Activated CD8-positive, alpha-beta memory T cell treated with anti-CD3 and anti-CD28 coated beads, Interleukin-2, amount 10 ng/mL, durations not matched to agents 7 days and 5 days (primary cell): ENCODE measurements at places on chromosomes 16 and 17. TPM values are rescaled to one million over a fixed set of nuclear protein-coding genes. Genes with fewer than 3 reads are reported as not detected.
A peak's percentile ranks its signal among the peaks of the same experiment; 100 is the strongest.

- no peak for DNase-seq
Measured at GRCh38 chr16:65102326-65102725, 19.5 kb downstream of the CDH11 start.

GRCh38 chr16:77304877-77305276, 105.7 kb downstream of the SYCE1L start:
- DNase-seq: no peak

DNA sequence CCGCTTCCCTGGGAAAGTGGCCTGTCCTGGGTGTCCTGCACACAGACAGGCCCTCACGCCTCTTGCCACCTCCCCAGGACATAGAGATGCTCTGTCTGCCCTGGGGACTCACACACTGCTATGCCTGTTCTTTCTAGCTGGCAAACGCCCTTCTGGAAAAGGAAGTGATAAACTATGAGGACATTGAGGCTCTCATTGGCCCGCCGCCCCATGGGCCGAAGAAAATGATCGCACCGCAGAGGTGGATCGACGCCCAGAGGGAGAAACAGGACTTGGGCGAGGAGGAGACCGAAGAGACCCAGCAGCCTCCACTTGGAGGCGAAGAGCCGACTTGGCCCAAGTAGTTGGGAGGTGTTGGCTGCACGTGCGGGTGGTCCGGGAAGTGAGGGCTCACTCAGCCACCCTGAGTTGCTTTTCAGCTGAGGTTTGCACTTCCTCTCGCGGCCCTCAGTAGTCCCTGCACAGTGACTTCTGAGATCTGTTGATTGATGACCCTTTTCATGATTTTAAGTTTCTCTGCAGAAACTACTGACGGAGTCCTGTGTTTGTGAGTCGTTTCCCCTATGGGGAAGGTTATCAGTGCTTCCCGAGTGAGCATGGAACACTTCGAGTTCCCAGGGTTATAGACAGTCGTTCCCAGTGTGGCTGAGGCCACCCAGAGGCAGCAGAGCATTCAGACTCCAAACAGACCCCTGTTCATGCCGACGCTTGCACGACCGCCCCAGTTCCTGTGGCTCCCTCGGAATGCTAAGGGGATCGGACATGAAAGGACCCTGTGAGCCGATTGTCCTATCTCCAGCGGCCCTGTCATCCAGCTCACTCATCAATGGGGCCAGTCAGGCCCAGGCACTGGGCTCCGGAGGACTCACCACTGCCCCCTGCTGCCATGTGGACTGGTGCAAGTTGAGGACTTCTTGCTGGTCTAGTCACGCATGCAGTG, 3.5 kb upstream of the RPL13 start:
- peak; percentile 91 for DNase-seq

CACNG5 gene
- total RNA-seq: not detected

MRPS7 gene
- 56.9 TPM for total RNA-seq

- no peak for DNase-seq
Measured at GRCh38 chr16:11056090-11056992, 112.0 kb downstream of the CLEC16A start.

DNA sequence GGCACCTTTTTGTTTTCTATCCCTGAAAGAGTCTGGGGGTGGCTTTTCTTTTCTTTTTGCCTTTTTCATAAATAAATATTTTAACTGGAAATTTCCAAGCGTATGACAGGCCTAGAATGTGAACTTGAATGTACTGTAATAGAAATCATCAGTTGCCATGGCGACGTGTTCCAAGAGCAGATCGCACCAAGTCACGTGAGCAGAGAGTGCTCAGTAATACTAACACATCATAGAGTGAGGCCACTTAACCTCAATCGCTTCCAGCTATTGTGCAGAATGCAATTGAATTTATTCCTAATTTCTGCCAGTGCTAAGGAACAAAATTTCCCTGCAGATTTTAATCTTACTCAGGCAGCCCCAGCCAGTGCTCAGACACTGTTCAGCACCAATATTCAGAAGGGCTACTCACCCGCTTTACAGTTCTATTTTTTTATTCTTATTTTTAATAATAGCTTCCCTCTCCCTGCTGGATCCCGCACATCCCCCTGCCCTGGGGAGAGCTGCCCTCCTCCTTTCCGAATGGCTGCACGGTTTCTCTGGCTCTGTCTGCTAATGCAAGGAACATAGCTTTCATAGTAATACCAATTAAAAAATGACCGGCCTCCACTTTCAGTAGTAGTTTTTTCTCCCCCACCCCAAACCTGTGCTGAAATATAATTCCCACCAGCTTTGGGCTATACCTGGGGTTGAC, 26.2 kb upstream of the PMFBP1 start:
- DNase-seq: no peak

DNA sequence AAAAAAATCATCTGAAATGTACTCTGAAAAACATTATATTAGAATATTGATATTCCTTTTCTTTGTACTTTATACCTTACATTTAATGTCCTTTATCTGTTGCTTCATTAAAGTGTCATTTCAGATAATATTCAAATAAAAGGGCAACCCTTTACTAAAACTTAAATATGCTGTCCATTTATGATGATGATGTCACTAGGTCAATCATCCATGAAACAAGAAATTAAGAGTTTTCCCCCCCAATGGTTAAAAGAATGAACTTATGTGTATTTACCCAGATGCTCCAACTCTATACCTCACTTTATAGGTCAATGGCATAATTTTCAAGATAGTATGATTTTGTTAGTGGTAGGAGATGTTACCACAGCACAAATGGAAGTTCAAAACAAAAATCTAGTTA, 15.3 kb downstream of the APPBP2 start:
- DNase-seq: no peak

TMEM231 gene
- total RNA-seq: 3.2 TPM

DNA sequence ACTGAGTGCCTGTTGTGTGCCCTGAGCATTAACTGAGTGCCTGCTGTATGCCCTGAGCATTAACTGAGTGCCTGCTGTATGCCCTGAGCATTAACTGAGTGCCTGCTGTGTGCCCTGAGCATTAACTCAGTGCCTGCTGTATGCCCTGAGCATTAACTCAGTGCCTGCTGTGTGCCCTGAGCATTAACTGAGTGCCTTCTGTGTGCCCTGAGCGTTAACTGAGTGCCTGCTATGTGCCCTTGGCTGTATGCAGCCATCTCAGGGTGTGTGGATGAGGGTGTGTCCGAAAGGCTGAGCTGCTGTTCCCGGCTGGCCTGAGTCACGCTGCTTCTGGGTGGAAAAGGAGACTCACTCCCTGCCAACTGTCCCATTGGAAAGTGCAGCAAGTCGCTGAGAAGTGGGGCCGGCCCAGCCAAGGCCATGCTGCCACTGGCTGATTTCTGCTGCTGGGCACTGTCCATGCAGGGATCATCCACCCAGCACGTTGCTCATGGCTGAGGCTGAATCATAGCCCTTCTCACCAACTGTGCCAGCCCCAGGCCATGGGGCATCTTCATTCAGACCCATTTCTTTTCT, 113.8 kb downstream of the OR1D5 start:
- DNase-seq: no peak

SLC5A11 gene
- not detected for total RNA-seq

DNA sequence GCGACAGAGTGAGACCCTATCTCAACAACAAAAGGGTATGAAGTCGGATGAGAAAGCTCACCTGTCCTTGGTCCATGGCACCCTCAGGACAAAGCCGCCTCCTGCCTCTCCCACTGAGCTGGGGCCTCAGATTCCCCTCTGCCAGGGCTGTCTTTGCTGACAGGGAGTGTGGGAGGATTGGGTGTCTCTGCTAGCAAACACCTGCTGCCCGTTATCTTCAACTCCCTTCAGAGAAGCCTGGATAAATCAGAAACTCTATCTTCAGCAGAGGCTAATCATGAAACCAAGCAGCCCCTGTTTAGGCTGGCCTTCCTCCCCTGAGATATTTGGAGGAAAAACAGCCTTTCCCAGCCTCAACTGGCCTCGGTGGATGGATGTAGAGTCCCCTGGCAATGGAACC, 36.3 kb upstream of the CDH1 start:
- DNase-seq: no peak

DNA sequence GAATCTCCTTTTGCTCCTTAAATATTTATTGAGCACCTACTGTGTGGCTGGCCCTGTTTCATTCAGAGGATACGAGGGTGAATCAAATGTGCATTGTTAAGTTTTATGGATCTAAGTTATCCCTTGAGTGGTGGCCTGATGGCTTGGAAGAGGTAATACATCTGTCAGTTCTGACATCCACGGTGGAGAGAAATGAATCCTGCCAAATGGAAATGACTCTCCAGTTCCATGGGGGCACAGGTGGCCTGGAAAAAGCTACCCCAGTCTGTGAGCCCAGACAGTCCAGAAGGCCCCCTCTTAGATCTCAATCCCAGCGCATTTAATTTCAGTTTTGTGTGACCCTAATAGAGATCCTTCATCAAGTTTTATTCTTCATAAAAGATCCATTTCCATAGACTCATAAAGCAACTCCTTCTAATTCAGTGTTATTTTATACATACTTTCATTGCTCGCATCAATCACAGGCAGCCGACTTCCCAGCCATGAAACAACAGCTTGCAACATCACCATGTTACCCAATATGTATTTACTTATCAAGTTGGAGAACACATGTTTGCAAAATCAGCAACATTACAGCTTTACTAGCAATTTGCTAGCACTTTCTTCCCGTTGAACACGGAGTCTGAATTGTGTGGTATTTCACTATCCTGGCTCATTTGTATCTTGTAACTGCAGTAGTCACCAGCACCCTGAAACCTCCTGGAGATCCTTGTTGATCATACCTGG, 334.8 kb upstream of the HSBP1 start:
- no peak for DNase-seq

GRCh38 chr17:40219594-40220338, 662 bp downstream of the WIPF2 start:
- DNase-seq: peak; percentile 50

GRCh38 chr17:45334701-45335677, 18.2 kb upstream of the MAP3K14 start:
- no peak for DNase-seq

DNA sequence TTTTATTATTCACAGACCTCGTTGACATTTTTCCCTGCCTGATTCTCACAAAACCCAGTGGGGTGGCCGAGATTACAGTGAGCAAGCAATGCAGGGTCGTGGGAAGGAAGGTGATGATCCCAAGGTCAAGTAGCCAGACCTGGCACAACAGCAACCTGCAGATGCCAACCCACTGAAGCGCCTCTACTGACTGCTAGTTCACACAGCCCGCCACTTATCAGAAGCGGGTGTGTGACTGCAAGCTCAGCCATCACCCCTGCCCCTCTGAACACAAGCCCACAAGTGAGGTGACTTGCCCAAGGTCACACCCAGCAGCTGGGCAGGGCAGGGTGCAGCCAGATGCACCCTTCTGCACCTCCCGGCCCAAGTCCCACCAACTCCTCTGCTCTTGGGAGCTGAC, 7.1 kb downstream of the TFAP4 start:
- DNase-seq: no peak

DNA sequence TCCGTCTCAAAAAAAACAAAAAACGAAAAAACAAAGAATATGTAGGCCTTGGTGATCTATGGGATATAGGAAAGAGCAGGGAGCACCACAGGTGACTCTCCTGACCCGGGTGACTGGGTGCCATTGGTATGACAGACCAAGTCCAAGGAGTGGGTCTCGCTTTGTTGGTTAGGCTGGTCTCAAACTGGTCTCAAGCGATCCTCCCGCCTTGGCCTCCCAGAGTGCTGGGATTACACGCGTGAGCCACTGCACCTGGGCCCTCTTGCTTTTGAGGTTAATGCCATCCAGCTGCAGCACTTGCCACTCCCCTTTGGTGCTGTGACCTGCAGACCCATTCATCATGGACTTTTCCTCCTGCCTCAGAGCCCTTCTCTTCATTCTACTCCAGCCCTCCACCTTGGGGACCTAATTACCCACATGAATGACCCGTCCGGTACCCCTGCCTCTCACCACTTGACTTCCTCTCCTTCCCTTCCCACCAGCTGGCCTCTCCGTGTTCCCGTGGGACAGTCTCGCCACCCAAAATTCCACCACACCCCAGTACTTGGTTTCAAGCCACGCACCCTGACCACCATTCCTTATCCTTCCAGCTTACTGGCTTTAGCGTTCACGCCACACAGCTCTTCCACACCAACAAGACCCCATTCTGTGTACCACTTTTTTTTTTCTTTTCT, 3.2 kb upstream of the UBE2G1 start:
- DNase-seq: no peak

- peak; percentile 97 for DNase-seq
Measured at GRCh38 chr16:80540516-80541305, at the start of gene DYNLRB2. Gene DYNLRB2 (plus strand): TSS chr16:80540993. CDS start chr16:80541077, 84 bp downstream.

DNA sequence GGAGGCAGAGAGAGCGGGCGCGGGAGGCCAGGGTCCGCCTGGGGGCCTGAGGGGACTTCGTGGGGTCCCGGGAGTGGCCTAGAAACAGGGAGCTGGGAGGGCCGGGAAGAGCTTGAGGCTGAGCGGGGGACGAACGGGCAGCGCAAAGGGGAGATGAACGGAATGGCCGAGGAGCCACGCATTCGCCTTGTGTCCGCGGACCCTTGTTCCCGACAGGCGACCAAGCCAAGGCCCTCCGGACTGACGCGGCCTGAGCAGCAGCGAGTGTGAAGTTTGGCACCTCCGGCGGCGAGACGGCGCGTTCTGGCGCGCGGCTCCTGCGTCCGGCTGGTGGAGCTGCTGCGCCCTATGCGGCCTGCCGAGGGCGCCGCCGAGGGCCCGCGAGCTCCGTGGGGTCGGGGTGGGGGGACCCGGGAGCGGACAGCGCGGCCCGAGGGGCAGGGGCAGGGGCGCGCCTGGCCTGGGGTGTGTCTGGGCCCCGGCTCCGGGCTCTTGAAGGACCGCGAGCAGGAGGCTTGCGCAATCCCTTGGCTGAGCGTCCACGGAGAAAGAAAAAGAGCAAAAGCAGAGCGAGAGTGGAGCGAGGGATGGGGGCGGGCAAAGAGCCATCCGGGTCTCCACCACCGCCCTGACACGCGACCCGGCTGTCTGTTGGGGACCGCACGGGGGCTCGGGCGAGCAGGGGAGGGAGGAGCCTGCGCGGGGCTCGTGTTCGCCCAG, 1.2 kb upstream of the CBX4 start:
- DNase-seq: no peak

KRT14 gene
- total RNA-seq: not detected

DNA sequence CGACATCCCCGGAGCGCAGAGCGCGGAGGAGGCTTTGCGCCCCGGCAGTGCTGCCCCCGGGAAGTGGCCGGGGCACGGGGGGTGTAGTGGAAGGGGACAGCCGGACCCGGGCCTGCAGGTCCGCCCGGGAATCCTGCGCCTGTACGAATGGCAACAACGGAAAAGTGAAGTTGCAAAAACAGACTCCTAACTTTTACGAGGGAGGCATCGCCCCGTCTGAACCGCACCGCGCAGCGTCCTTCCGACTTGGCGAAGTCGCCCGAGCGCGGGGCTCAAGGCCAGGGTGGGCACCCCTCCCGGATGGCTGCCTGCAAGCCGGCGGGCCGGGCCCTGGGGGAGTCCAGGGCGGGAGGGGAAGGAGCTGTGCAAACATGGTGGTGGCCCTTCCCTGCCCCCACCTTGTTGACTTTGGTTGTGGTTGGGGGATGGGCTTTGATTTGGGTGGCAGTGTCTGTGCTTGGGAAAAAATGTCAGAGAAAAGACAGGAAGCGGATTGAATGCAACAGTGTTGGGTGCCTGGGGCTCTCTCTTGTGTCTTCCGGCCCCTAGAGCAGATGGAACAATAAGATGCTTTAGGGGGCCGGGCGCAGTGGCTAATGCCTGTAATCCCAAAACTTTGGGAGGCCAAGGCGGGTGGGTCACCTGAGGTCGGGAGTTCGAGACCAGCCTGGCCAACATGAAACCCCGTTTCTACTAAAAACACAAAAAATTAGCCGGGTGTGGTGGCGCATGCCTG, 675 bp downstream of the RNF213 start:
- DNase-seq: peak; percentile 88

CACNA1H gene
- total RNA-seq: 1.3 TPM

CEMP1 gene
- not detected for total RNA-seq
